Kidney glomerular epithelial cell (primary cell): ENCODE measurements at places on chromosomes 2 and 18.

DNA sequence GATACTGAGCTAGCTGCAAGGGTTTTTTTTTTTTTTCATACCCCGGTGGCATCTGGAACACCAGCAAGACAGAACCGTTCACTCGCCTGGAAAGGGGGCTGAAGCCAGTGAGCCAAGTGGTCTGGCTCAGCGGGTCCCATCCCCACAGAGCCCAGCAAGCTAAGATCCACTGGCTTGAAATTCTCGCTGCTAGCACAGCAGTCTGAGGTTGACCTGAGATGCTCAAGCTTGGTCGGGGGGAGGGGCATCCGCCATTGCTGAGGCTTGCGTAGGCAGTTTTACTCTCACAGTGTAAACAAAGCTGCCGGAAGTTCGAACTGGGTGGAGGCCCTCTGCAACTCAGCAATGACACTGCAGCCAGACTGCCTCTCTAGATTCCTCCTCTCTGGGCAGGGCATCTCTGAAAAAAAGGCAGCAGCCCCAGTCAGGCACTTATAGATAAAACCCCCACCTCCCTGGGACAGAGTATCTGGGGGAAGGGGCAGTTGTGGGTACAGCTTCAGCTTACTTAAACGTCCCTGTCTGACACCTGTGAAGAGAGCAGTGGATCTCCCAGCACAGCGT, 5.1 kb upstream of the MIB1 start:
- no peak for DNase-seq

DNA sequence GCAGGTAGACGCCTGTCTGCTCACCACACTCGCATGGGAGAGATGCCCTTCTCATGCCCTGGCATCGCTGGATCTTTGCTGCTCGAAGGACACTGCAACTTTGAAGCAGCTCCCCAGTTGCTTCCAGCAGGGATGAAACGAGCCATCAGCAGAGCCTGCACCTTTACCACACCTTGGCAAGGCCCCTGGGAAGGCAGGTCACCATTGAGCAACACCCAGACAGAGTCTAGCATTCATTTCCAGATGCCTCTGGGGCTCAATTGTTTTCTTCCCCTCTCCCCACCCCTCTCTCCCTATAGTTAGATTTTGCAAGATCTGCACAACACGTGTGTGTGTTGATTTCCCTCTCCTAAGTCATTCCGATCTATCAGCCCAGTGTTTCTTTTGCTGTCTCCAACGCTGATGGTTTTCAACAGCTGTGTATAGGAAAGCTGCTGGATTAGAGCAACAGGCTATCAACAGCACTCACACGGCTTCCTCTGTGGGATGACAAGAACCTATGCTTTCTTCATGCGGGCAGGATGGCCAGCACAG, 25.6 kb upstream of the INHBB start:
- no peak for DNase-seq

DNA sequence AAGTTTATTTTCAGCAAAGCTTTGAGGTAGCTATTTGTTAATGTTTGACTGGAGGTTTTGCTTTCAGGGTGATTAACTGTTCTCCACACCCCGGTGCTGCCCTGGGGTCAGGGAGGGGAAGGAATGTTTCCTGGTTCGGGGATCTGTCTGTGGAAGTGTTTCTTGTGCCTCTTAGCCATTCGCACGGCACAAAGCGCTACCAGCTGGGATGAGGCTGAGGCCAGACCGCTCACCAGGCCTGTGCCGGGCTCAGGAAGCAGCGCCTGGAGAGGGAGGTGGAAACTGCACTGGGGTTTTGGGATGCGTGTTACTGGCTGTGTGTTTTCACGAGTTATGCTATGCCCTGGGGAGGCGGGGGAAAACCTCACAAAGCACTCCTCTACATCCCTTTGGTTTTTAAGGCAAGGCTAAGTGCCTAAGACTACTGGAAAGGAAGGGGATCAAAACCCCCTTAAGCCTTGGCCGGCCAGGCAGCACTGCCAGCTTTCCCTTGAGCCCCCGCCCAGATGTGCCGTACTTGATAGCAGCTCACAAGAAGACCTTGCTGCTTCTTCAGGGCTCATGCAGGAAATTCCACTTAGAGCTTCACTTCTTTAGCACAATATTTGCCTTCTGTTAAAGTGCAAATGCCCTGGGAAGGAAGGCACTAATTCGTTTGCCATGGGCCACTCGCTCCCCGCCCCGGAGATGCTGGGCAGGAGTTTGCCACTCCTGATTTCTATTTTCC, 65.7 kb upstream of the CNGA3 start:
- peak; percentile 81 for DNase-seq

GRCh38 chr2:104885119-104885782, 31.3 kb downstream of the POU3F3 start:
- no peak for DNase-seq

GRCh38 chr18:13895505-13896033, 19.8 kb downstream of the MC2R start:
- no peak for DNase-seq

DNA sequence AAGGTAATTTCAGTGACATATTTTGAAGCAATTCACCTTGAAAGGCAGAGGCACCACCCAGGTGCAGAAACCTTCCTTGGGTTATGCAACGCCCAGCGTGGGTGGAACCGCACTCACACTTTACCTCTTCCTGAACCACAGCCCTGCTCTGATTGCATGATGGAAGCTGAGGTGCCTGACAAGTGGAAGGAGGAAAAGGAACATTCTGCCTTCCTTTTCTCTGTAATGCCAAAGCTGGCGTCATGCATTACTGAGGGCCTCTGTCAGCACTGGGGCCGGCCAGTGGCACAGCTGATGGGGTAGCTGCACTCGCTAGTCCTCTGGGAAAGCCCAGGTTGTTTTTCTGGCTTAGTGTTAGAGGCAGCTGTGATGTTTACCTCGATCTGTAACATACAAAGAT, 266.5 kb downstream of the NEDD4L start:
- peak; percentile 43 for DNase-seq

GRCh38 chr2:196927376-196928225, 1.1 kb upstream of the PGAP1 start:
- DNase-seq = peak; percentile 65

- DNase-seq = peak; percentile 72
Observed at GRCh38 chr2:137173463-137173862, 408.1 kb downstream of the THSD7B start.

- DNase-seq = no peak
Observed at GRCh38 chr2:180539541-180539940, 440.9 kb upstream of the UBE2E3 start.

GRCh38 chr2:100739735-100740432, 80.1 kb upstream of the NPAS2 start:
- DNase-seq = no peak

GRCh38 chr2:48454504-48454903, 75.5 kb upstream of the STON1 start:
- DNase-seq = no peak

- no peak for DNase-seq
Observed at GRCh38 chr2:60407398-60407797, 146.1 kb downstream of the BCL11A start.

GRCh38 chr2:142223309-142223708, 92.5 kb upstream of the LRP1B start:
- no peak for DNase-seq

- DNase-seq = no peak
Observed at GRCh38 chr2:240329778-240330177, 105.7 kb upstream of the GPC1 start.

DNA sequence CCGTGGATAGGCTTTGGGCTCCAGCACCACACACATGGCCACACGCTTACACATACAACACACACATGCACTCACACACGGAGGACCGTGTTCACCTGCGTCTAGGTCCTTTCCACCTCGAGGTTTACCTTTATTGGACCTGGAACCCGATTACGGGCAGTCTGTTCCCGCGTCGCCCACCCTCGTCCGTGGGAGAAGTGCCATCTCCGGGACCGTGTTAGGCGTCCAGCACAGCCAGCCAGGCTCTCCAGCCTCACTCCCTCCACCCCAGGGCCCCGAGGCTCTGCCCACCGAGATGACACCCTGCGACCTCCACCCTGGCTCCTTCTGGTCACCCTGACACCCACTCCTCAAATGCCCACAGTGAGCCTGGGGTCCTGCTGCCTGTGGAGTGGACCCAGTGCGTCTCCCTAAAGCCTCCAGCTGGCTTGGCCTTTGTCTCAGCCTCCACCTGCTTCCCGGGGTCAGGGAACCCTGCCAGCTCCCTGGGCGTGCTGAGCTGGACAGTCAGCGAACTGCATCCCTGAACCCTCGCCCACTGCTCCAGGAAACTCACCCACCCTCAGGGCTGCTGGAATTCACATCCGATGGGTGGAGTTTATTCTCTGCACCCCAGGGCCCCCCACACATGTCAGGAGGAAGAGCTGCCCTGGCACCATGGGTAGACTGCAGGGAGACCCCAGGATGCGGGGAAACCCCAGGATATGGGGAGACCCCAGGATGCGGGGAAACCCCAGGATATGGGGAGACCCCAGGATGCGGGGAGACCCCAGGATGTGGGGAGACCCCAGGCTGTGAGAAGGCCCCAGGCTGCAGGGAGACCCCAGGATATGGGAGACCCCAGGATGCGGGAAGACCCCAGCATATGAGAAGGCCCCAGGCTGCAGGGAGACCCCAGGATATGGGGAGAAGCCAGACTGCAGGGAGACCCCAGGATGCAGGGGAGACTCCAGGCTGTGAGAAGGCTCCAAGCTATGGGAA, 33.0 kb downstream of the ADI1 start:
- no peak for DNase-seq

- DNase-seq = no peak
Observed at GRCh38 chr2:150977296-150977695, 284.4 kb downstream of the RBM43 start.

GRCh38 chr2:238240757-238241711, 1.2 kb upstream of the HES6 start:
- DNase-seq = no peak

DNA sequence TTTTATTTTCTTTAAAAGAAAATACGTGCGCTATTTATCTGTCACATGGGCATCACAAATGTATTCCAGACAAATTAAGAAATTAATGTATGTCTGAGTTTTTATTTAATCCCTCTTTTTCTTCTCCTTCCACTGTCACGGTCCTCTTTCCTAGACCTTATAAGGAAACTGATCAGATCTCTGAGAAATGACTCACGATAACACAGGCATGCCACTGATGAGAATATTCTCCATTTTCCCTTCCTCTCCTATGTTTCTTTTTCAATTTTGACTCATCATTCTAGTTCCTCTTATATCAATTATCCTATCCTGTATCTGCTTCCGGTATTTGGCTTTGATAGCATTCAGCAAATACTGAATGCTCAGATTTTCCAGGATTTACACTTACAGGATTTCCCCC, 121.8 kb downstream of the DSC3 start:
- peak; percentile 54 for DNase-seq

- DNase-seq = peak; percentile 6
Observed at GRCh38 chr2:86249579-86250391, 50.5 kb downstream of the MRPL35 start.

GRCh38 chr2:58871469-58872142, 630.5 kb upstream of the FANCL start:
- no peak for DNase-seq

DNA sequence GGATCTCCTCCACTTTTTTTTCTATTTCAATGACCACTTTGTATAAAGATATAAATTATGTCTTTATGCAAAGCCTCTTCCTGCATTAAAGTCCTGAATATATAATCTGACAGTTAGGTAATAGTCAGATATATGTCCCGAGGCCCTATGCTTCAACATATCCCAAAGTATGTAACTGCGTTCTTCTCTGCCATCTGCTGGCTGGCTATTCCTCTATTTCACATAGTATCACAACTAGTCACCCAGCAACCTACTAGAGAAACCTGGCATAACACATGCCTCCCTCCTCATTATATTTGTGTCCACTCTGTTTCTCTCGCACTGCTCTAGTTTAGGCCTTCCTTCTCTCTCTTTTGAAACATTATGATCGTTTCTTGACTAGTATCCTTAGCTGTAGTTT, 640.8 kb downstream of the DPP10 start:
- no peak for DNase-seq

- DNase-seq = no peak
Observed at GRCh38 chr18:46247942-46248341, 143.8 kb downstream of the HAUS1 start.

DNA sequence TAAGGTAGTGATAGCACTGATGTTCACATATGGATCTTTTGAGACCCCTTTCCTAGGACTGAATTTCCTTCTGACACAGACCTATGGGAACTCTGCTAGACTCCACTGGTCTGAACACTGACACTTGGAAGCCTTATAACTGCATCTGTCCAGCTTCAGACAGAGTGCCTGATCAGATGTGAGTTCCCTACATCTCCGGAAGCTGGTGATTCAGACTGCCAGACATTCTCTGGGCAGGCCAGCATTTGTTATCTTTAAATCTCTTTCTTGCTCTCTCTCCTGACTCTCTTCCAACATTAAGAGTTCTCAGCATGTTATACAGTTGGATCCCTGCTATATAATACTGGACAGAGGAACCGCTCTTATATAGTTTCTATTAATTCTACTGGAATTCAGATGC, 408.5 kb downstream of the ZEB2 start:
- peak; percentile 5 for DNase-seq
